ENCODE measurements at places on chromosomes 4 and X.
A peak's percentile ranks its signal among the peaks of the same experiment; 100 is the strongest.

- no peak for DNase-seq
Observed at GRCh38 chr4:90306810-90307209, 179.6 kb downstream of the CCSER1 start.

GRCh38 chrX:9942086-9942485 lies 25.1 kb upstream of the CLDN34 start:
- peak; percentile 48 for DNase-seq

GRCh38 chr4:189046642-189047041 lies 894.0 kb upstream of the FRG1 start:
- DNase-seq = no peak

DNA sequence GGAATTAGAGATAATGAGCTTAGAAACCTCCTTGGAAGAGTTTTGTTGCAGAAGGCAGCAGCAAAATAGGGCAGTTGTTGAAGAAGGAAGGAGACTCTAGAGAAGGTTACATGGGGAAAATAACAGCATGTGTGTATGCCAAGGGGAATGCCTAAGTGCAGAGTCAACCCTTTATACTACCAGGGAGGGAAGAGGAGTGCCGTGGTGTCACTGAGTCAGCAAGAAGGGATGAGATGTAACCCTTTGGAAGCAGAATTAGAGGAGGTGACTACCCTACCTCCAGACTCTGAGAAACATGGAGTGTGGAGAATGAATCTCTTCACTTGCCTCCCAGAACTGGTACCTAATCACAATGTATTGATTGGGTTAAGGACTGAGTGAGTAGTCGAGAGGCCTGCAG lies 6.7 kb upstream of the GABRE start:
- DNase-seq = no peak

DNA sequence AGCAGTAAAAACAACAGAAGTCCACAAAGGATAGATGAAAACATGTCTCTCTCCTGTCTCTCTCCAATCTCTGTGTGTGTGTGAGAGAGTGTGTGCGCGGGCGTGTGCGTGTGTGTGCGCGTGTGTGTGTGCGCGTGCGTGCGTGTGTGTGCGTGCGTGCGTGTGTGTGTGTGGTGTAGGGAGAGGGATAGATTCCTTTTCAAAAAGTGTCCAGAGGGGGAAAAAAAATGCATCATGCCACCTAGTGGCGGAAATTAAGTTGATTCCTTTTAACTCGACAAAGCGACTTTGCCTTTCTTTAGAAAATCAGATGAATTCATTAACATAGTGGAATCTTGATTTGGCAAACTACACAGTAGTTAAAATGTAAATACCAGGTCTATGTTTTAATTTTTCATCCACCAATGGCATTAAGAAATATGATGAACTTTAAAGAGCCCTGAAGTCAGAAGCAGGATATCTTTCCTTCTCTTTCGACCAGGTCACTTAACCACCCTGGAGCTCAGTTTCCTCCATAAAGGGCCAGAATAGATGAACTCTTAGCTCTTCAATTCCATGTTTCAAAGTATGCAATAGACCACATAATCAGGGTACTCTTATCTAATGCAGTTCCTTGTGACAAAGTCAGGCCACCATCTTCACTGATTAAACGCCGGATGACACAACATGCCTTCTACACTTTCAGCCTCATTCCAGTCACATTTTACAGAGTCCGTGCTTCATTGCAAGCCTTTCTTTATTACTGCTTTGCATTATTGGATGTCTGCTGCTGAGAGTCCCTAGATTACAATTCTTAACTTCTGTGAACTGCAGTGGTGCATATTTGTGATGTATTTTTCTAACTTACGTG lies 162.8 kb downstream of the FBXO8 start:
- DNase-seq = peak; percentile 7

GRCh38 chr4:7932287-7932686 lies 7.4 kb downstream of the AFAP1 start:
- DNase-seq = no peak

GRCh38 chr4:98343626-98344025 lies 82.4 kb downstream of the RAP1GDS1 start:
- DNase-seq = no peak

All from thymus (tissue), 14 donors.